Upper lobe of right lung (tissue), 1 donor: ENCODE measurements at places on chromosomes 16 and 17. TPM values are rescaled to one million over a fixed set of nuclear protein-coding genes. Genes with fewer than 3 reads are reported as not detected.

DNA sequence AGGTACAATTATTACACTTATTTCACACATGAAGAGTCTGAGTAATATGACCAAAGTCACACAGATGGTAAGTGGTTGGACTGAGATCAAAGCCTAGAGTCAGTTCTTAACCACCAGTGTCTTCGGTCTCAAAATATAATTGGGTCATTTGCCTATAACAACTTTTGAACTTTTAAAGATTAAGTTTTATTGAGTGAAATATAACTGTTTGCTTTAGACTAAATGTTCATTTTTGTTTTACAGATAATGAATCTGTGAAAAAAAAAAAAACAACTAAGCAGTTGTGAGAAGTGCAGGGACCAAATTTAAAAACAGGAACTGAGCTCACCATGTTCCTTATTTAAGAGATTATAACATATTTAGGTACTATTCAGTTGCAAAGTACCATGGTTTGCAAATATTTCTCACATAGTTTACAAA lies 150.1 kb downstream of the ITFG1 start:
- H3K36me3 ChIP-seq, result peaks cover 4% of the 10 kb centered on the region
- no peaks in the 10 kb centered on the region for H3K4me1 ChIP-seq
- no peak overlapping the region for H3K4me3 ChIP-seq
- H3K27me3 ChIP-seq, result no peaks in the 10 kb centered on the region

DNA sequence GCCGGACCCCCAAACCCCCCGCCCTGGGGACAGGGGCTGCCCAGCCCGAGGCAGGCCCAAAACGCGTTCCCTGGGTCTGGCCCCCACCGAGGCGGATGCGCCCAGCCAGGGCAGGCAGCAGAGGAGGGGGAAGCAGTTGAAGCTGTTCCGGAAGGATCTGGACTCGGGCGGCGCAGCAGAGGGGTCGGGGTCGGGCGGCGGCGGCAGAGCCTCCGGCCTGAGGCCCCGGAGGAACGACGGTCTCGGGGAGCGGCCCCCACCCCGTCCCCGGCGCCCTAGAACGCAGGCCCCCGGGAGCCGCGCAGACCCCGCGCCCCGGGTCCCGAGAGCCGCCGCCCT lies 22.9 kb upstream of the ZFPM1 start:
- H3K36me3 ChIP-seq, result no peaks in the 10 kb centered on the region
- peak overlapping the region; percentile 51 for H3K4me3 ChIP-seq
- peak overlapping the region; percentile 58 for H3K27ac ChIP-seq
- DNase-seq, result no peak
- peaks cover 18% of the 10 kb centered on the region for H3K27me3 ChIP-seq

DNA sequence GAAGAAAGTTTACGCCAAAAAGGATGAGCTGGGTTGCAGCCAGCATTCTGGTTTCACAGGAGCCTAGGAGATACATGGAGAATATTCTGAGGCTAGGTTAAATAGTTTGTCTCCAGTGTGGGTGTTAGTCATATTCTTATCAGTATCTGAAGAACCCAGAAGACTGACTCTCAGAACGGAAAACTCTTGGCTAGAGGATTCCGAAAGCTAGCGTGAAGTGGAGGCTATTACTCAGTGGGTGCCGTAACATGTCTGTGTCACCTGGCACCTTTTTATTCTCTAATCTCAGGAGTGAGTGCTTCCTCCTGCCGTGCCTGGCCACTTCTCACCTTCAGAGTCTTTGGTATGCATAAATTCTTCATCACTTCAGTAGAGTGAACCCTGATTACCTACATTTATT lies 199.5 kb downstream of the WWOX start:
- no peaks in the 10 kb centered on the region for H3K27me3 ChIP-seq
- no peak overlapping the region for H3K4me3 ChIP-seq
- H3K27ac ChIP-seq, result no peak overlapping the region
- H3K36me3 ChIP-seq, result no peaks in the 10 kb centered on the region
- DNase-seq, result no peak

DNA sequence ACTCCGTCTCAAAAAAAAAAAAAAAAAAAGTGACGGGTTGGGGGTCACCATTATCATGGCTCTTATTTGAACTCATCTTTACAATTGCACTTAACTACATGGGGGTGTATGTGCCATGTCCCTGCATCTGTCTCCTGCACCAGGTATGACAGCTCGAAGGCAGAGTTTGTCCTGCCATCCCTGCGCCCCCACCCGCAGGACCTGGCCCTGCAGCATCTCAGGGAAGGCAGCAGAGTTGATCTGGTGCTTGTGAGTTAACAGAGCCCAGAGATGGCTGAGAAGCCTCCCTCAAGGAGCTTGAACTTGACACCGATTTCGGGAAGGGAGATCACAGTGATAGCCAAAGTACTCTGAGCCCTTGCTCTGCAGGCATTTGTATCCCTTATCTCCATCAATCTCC lies 44.8 kb downstream of the C16orf82 start:
- H3K4me3 ChIP-seq, result no peak overlapping the region
- no peaks in the 10 kb centered on the region for H3K27me3 ChIP-seq
- peaks cover 3% of the 10 kb centered on the region for H3K4me1 ChIP-seq
- DNase-seq, result no peak
- no peak overlapping the region for H3K27ac ChIP-seq

- H3K27ac ChIP-seq, result no peak overlapping the region
- H3K27me3 ChIP-seq, result peaks cover 56% of the 10 kb centered on the region
- DNase-seq, result no peak
- no peaks in the 10 kb centered on the region for H3K36me3 ChIP-seq
- no peak overlapping the region for H3K4me3 ChIP-seq
Measured at GRCh38 chr16:86930663-86931373, 352.5 kb downstream of the FOXL1 start.

- H3K4me1 ChIP-seq, result peaks cover 68% of the 10 kb centered on the region
- peaks cover 32% of the 10 kb centered on the region for H3K36me3 ChIP-seq
- H3K27me3 ChIP-seq, result no peaks in the 10 kb centered on the region
- DNase-seq, result no peak
- no peak overlapping the region for H3K27ac ChIP-seq
Measured at GRCh38 chr17:40450175-40450574, 6.9 kb downstream of the IGFBP4 start.

DNA sequence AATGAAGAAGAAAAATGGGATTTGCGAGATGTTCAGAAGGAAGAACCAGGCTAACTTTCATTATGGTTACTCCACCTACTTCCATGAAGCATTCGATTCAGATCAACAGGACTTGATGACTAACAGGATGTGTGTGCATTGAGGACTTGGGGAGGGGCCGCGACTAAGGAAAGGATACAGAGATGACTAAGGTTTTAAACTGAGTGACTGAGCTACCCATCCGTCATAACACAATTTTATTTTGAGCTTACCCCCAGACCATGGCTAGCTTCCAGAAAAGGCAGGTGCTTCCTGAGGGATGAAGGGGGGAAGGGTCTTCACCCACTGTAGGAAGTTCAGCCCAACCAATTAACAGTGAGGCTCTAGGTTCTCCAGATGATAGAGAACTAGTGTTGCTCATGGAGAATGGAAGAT lies 2.5 kb upstream of the CDYL2 start:
- no peak overlapping the region for H3K4me3 ChIP-seq
- peak overlapping the region; percentile 36 for H3K27ac ChIP-seq
- no peaks in the 10 kb centered on the region for H3K4me1 ChIP-seq
- no peaks in the 10 kb centered on the region for H3K36me3 ChIP-seq
- H3K27me3 ChIP-seq, result no peaks in the 10 kb centered on the region

GRCh38 chr16:27722892-27723450 lies 173.0 kb downstream of the KATNIP start:
- H3K4me3 ChIP-seq, result no peak overlapping the region
- peaks cover 11% of the 10 kb centered on the region for H3K4me1 ChIP-seq

- H3K4me1 ChIP-seq, result no peaks in the 10 kb centered on the region
- no peak overlapping the region for H3K27ac ChIP-seq
- DNase-seq, result peak; percentile 80
Measured at GRCh38 chr17:75601057-75601987, 13.7 kb downstream of the MYO15B start.

DNA sequence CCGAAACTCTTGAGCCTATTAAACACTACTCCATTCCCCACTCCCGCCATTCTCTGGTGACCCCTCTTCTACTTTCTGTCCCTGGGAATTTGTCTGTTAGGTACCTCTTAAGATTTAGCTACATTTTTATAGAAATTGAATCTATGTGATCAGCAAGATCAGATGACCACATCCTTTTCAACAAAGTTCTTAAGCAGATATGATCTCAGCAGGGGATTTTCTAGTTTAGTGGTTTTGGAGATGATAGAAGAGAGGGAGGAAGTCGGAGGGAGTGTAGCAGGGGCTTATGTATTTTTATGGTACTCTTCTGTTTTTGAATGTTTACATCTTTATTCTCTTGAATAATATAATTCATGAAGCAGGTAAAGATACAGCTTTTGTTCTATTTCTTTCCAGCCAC lies 40.8 kb downstream of the RPA1 start:
- H3K4me1 ChIP-seq, result no peaks in the 10 kb centered on the region
- peaks cover 33% of the 10 kb centered on the region for H3K36me3 ChIP-seq
- no peak overlapping the region for H3K27ac ChIP-seq
- DNase-seq, result no peak
- no peak overlapping the region for H3K4me3 ChIP-seq
- no peaks in the 10 kb centered on the region for H3K27me3 ChIP-seq

- no peak overlapping the region for H3K4me3 ChIP-seq
- H3K36me3 ChIP-seq, result no peaks in the 10 kb centered on the region
Measured at GRCh38 chr17:79631640-79632431, 21.0 kb upstream of the RBFOX3 start.

DNA sequence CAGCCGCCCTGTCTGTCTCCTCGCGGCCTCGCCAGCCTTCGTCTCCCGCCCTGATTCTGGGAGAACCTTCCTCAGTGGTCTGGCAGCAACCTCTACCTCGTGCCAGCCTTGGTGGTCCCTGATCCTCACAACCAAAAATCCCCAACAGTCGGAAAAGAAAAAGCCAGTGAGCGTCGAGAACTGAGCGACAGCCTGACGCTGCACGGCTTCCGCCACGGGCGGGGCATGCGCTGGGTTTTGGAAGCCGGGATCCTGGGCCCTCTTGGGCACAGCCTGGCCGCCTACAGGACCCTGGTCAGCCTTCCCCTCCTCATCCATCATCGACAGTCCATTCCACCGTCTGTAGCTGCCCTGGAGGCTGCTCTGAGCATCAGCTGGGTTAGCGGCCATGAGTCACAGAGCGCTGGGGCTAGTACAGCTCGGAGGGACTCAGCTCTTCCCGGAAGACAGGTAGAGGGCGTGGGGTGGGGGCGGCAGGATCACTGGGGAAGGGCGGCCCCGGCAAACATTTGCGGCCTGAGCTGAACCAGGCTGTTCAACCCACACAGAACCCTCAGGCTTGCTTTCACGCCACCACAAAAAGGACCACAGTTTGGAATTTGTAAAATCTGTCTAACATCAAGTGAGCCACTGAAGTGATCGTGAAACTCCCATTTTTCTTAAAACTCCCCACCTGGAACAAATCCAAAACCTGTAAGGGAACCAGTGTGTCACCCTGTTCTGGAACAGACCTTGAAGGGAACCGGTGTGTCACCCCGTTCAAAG lies 55.4 kb upstream of the DOC2B start:
- no peak overlapping the region for H3K27ac ChIP-seq
- no peak overlapping the region for H3K4me3 ChIP-seq
- peak; percentile 58 for DNase-seq
- H3K27me3 ChIP-seq, result no peaks in the 10 kb centered on the region
- H3K36me3 ChIP-seq, result no peaks in the 10 kb centered on the region

DNA sequence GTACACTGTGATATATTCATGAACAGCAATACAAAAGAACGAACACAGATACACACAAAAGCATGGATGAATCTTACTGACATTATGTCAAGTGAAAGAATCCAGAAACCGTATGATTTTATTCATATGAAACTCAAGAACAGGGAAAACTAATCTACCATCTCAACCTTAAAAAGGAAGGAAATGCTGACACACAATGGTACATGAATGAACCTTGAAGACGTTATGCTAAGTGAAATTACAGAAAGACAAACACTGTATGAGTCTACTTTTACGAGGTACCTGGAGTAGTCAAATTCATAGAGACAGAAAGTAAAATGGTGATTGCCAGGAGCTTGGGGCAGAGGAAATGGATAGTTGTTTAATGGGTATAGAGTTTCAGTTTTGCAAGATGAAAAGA lies 8.7 kb upstream of the PRKCB start:
- peaks cover 10% of the 10 kb centered on the region for H3K4me1 ChIP-seq
- no peaks in the 10 kb centered on the region for H3K36me3 ChIP-seq
- no peak for DNase-seq
- no peak overlapping the region for H3K4me3 ChIP-seq
- no peak overlapping the region for H3K27ac ChIP-seq

DNA sequence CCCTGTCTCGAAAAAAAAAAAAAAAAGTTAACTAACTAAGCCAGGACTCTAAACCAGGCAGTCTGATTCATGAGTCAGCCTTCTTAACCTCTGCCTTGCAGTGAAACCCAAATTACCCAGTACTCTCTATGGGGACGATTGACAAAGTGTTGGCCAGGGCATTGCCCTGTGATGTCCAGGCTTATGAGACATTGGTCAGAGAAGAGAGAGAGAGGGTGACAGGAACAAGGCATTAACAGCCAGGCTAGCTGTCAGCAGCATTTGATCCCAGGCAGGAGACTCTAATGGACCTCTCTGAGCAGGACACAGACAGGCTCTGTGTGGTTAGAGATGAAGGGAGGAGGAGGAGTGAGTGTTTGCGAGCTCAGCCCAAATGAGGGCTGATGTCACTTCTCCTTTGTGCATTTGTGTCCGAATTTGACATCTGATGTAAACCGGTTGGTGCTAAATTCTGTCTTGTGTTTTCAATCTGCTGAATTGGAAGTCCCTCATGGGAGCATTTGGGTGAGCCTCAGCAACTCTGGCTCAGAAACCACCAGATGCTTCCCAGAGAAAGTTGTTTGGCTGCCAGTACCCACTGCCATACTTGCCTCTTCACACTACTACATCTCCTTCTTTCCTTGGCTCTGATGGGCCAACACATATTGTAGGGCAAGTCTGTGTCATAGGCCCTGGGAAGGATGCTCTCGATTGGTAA lies 4.3 kb upstream of the MYL4 start:
- H3K4me1 ChIP-seq, result peaks cover 26% of the 10 kb centered on the region
- H3K4me3 ChIP-seq, result peak overlapping the region; percentile 10
- no peaks in the 10 kb centered on the region for H3K36me3 ChIP-seq
- H3K27me3 ChIP-seq, result no peaks in the 10 kb centered on the region
- peak overlapping the region; percentile 83 for H3K27ac ChIP-seq

The SOX9 gene
- 5.4 TPM for total RNA-seq

The ACSM5 gene
- total RNA-seq, result 4.5 TPM

The CLEC16A gene
- total RNA-seq, result 36.9 TPM

The TMED6 gene
- 0.69 TPM for total RNA-seq

The SLC38A8 gene
- total RNA-seq, result not detected

The TRPV2 gene
- total RNA-seq, result 86.5 TPM

The TEX14 gene
- 1.3 TPM for total RNA-seq

The NPTX1 gene
- total RNA-seq, result 1.3 TPM

The PIMREG gene
- 0.26 TPM for total RNA-seq
